ENCODE measurements at places on chromosomes 1 and 21. TPM values are rescaled to one million over a fixed set of nuclear protein-coding genes. Genes with fewer than 3 reads are reported as not detected.

DNA sequence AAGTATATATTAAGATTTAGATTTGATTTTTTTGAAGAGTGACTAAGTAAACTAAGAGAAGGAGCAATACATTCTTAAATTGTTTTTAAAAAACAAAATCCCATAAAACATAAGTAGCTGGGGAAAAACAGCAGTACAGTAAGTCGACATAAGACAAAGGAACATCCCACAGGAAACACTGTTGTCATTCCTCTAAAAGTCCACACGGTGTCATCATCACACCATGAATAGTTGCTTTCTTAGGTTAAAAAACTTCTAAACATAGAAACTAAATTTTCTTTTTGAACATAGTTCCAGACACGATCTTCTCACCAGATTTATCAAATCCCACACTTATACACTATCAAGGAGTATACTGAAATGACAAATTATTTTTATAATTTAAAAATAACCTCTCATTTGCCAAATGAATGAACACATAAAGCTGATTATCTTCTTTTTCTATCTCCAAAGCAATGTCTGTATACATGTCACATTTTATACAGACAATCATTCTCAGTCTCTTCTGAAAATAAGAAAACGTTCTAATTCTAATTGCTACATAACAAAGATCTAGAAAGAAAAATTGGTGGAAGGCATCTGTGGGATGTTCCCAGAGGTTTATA is 15.8 kb downstream of the ODF2L start:
- no peak for DNase-seq

- DNase-seq = no peak
Measured at GRCh38 chr1:183733715-183734114, 71.2 kb upstream of the RGL1 start.

Gene C1orf87
- not detected for total RNA-seq

Gene GJA9
- not detected for total RNA-seq

GRCh38 chr21:38229260-38229877 is 27.4 kb upstream of the KCNJ15 start:
- DNase-seq = no peak

Gene CELF3
- total RNA-seq = 17.9 TPM

DNA sequence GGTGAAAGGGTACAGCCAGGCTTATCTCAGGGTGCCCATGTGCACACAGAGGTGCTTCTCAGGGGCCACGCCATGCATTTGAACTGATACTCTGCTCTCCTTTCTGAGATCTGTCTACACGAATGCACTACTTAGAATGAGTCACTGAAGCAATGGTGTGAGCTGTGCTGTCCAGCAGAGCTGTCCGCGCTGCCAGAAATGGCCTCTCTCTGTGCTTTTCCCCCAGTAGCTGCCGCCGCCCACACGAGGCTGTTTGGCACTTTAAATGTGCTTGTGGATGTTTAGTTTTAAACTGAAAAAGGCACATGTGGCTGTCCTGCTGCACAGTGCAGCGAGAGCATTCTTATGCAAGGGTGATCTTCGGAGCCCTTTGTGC is 87.1 kb upstream of the COL6A1 start:
- DNase-seq = no peak

Gene DOCK7
- 49.5 TPM for total RNA-seq

- no peak for DNase-seq
Measured at GRCh38 chr1:183012301-183012994, 10.8 kb upstream of the LAMC1 start.

DNA sequence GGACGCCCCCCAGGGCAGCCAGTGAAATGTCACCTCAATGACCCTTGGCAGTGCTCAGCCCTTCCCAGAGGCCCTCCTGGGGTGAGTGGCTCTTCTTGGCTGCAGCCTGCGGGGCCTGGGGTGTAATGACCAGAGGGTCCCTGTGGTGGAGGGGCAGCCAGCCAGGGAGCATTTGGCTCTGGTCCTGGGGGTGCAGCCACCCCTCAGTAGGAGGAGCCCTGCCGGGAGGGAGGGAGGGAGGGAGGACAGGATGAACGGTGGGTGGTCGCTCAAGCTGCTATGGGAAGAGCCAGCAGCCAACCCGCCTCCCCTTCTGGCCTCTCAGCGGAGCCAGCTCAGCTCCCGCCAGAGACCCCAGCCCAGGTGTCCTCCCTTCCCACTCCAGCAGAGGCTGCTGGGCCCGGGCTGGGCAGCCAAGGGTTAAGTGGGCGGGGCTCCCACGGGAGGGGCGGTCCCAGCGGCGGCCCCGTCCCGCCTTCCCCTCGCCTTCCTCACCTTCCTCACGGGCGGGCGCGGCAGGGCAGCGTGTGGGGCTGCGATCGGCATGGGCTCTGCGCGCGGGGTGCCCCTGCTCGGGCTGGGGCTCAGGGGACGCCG is 9.0 kb upstream of the PLCH2 start:
- DNase-seq = no peak

- no peak for DNase-seq
Measured at GRCh38 chr1:183632964-183633363, 2.6 kb downstream of the ARPC5 start.

Gene DNAJC6
- total RNA-seq = 4.1 TPM
